ENCODE measurements at places on chromosomes 2 and 18. TPM values are rescaled to one million over a fixed set of nuclear protein-coding genes. Genes with fewer than 3 reads are reported as not detected.

GRCh38 chr2:72979896-72980295 lies 62.6 kb downstream of the EMX1 start:
- peaks cover 14% of the 10 kb centered on the region for H3K4me1 ChIP-seq
- H3K4me3 ChIP-seq: no peak overlapping the region
- no peak for DNase-seq
- no peaks in the 10 kb centered on the region for H3K27me3 ChIP-seq
- H3K27ac ChIP-seq: no peak overlapping the region

DNA sequence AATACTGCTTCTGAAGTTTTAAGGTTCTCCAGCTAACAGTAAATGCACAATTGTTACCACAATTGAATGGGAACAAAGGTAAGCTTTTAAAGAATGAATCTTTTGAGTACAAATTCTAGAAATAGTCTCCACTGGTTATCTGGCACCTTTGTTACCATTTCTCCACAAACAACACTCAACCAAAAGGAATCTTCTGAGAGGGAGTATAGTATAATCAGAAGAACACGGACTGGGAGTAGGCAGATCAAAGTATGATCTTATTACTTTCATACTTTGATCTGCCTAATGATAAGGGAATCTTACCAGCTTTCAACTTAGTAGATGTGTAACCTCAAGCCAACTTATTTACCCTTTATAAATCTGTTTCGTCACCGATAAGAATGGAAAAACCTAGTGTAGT lies 1.4 kb downstream of the CEP76 start:
- peaks cover 35% of the 10 kb centered on the region for H3K4me1 ChIP-seq
- no peaks in the 10 kb centered on the region for H3K36me3 ChIP-seq
- DNase-seq: no peak
- H3K27ac ChIP-seq: no peak overlapping the region
- H3K27me3 ChIP-seq: no peaks in the 10 kb centered on the region
- no peak overlapping the region for H3K4me3 ChIP-seq

AGXT gene
- total RNA-seq: 1.6 TPM

- no peak for DNase-seq
- peaks cover 6% of the 10 kb centered on the region for H3K4me1 ChIP-seq
- no peaks in the 10 kb centered on the region for H3K27me3 ChIP-seq
Observed at GRCh38 chr2:148770047-148770446, 105.0 kb upstream of the KIF5C start.

CCDC121 gene
- total RNA-seq: 2.1 TPM

DNA sequence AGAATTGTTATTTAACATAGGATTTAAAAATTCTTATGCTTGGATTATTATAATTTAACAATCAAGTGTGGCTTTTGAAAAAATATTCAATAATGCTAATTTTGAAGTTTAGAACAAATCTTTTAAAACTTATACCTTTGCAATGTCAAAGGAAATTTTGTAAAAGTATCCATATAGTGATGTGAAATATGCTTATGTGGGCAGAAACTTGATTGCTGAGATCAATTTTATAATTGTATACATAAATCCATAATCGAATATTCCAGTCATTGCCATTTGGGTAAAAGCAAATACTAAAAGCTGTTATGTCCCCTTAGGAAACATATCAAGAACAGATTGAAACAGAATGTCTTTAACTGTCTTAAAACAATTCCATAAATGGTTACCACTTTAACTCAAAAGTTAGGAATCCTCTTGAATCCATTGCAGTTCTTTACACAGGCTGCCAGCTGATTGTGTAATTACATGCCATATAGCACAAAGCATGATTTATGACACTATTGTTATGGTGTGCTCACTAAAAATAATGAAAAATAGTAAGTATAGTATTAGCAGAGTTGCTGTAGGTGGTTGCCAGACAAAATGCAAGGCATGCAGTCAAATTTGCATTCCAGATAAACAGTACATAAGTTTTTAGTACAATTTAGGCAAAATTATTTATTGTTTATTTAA lies 24.2 kb downstream of the PLCL1 start:
- no peaks in the 10 kb centered on the region for H3K27me3 ChIP-seq
- DNase-seq: no peak
- no peak overlapping the region for H3K27ac ChIP-seq
- H3K4me3 ChIP-seq: no peak overlapping the region
- H3K4me1 ChIP-seq: no peaks in the 10 kb centered on the region

IL1A gene
- not detected for total RNA-seq

DNA sequence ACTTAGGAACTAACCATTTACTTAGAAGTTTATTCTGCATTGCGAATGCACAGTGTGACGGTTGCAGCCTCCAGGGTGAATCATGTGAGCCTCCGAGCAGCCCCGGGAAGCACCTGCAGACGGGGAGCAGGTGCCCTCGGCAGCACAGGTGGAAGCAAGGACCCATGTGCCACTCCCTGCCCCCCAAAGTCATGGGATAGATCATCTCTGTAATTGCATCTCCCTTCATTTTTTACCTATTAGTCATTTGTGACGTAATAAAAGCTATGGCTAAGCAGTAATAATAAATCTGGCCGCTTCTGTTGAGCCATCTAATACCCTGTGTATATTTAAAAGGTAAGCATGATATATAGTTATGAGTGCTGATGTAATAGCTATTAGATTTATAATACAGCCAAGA lies 97.2 kb downstream of the PTGR3 start:
- H3K36me3 ChIP-seq: no peaks in the 10 kb centered on the region
- no peaks in the 10 kb centered on the region for H3K27me3 ChIP-seq
- no peaks in the 10 kb centered on the region for H3K4me1 ChIP-seq
- no peak overlapping the region for H3K27ac ChIP-seq

DNA sequence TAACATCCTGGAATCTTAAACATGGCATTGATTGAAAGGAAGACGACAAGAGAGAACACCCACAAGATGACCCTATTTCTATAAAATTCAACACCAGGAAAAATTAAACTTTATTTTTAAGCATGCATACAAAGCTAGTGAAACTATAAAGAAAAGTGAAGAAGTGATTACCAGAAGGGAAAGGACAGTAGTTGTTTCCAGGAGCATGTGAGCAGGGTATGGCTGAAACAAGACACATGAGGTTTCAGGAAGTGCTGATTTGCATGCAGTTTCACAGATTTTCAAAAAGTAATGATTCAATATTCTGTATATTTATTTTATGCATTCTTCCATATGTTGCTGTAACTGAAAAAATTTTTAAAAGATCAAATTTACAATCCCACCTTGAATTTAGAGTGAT lies 24.6 kb upstream of the DAW1 start:
- H3K27ac ChIP-seq: no peak overlapping the region
- H3K4me1 ChIP-seq: no peaks in the 10 kb centered on the region
- no peaks in the 10 kb centered on the region for H3K36me3 ChIP-seq
- no peak overlapping the region for H3K4me3 ChIP-seq

DNA sequence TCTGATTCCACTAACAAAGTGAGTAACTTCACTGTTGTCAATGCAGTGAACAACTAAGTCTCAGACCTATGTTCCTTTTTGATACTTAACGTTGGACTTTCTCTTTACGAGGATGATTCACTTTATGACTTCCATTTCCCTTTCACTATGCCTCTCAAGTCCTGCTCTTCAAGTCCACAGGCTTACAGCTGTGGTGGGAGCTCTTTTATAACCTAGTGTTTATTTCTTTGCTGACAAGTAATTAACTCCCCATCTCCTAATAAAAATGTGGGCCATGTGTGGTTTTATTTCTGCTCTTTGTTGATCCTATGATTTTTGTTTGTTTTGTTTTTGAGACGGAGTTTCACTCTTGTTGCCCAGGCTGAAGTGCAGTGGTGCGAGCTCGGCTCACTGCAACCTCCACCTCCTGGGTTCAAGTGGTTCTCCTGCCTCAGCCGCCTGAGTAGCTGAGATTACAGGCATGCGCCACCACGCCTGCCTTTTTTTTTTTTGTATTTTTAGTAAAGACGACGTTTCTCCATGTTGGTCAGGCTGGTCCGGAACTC lies 142.1 kb downstream of the USP34 start:
- H3K27me3 ChIP-seq: no peaks in the 10 kb centered on the region
- H3K4me1 ChIP-seq: no peaks in the 10 kb centered on the region
- no peaks in the 10 kb centered on the region for H3K36me3 ChIP-seq

GRCh38 chr2:237708065-237708398 lies 80.6 kb downstream of the LRRFIP1 start:
- no peak for DNase-seq
- H3K27me3 ChIP-seq: no peaks in the 10 kb centered on the region
- no peak overlapping the region for H3K27ac ChIP-seq
- peaks cover 5% of the 10 kb centered on the region for H3K4me1 ChIP-seq
- H3K36me3 ChIP-seq: peaks cover 6% of the 10 kb centered on the region
- H3K4me3 ChIP-seq: no peak overlapping the region

GRCh38 chr2:210158236-210158635 lies 13.0 kb downstream of the KANSL1L start:
- H3K4me1 ChIP-seq: peaks cover 16% of the 10 kb centered on the region
- H3K27me3 ChIP-seq: no peaks in the 10 kb centered on the region
- no peak for DNase-seq

GRCh38 chr2:157685572-157685971 lies 56.9 kb upstream of the ACVR1C start:
- H3K4me1 ChIP-seq: no peaks in the 10 kb centered on the region
- no peak for DNase-seq
- no peak overlapping the region for H3K4me3 ChIP-seq
- H3K27me3 ChIP-seq: no peaks in the 10 kb centered on the region

DNA sequence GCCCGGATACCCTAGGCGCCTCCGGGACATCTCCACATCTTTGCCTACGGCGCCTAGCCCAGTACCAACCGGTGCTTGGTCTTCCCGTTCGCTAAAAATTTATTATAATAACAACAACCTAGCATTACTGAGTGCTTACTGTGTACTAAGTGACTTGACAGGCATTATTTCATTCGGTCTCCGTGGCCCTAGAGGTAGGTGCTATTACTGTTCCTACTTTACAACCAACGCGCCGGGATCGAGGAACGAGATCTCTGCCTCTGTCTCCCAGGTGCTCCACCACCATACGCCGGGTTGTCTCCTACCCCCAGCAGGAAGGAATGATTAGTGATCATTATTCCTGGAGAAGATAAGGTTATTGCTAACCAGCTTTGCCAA lies 657 bp upstream of the BIN1 start:
- peaks cover 29% of the 10 kb centered on the region for H3K4me1 ChIP-seq
- no peaks in the 10 kb centered on the region for H3K36me3 ChIP-seq
- no peaks in the 10 kb centered on the region for H3K27me3 ChIP-seq

DNA sequence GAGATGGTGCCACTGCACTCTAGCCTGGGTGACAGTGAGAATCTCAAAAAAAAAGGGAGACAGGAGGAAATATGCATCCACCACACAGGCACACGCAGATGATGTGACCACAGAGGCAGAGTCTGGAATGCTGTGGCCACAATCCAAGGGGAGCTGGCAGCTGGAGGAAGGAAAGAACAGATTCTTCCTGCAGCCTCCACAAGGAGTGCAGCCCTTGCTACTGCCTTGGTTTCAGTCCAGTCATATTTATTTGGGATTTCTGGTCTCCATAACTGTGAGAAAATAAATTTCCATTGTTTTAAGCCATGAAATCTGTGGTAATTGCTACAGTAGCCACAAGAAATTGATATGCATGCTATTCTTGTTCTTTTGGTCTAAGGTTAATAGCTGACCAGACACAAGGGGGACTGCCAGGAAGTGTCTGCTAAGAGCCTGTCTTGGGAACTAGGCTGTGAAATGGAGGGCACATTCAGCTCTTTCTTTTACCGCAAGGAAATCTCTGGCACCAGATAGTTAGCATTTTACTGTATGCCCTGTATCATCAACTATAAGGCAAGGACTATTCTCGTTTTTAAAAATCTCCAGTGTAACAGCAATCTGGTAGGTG lies 133.1 kb upstream of the SEC11C start:
- no peak for DNase-seq
- H3K27me3 ChIP-seq: no peaks in the 10 kb centered on the region
- H3K27ac ChIP-seq: no peak overlapping the region
- no peak overlapping the region for H3K4me3 ChIP-seq
- H3K36me3 ChIP-seq: no peaks in the 10 kb centered on the region

- no peak overlapping the region for H3K27ac ChIP-seq
- no peak for DNase-seq
- peaks cover 9% of the 10 kb centered on the region for H3K36me3 ChIP-seq
- no peak overlapping the region for H3K4me3 ChIP-seq
- H3K27me3 ChIP-seq: no peaks in the 10 kb centered on the region
Observed at GRCh38 chr2:223884399-223884798, 47.0 kb upstream of the AP1S3 start.

- H3K4me1 ChIP-seq: peaks cover 20% of the 10 kb centered on the region
- no peak overlapping the region for H3K4me3 ChIP-seq
- no peaks in the 10 kb centered on the region for H3K36me3 ChIP-seq
- H3K27ac ChIP-seq: no peak overlapping the region
- no peaks in the 10 kb centered on the region for H3K27me3 ChIP-seq
Observed at GRCh38 chr2:161124201-161124600, 36.0 kb upstream of the TANK start.

DNA sequence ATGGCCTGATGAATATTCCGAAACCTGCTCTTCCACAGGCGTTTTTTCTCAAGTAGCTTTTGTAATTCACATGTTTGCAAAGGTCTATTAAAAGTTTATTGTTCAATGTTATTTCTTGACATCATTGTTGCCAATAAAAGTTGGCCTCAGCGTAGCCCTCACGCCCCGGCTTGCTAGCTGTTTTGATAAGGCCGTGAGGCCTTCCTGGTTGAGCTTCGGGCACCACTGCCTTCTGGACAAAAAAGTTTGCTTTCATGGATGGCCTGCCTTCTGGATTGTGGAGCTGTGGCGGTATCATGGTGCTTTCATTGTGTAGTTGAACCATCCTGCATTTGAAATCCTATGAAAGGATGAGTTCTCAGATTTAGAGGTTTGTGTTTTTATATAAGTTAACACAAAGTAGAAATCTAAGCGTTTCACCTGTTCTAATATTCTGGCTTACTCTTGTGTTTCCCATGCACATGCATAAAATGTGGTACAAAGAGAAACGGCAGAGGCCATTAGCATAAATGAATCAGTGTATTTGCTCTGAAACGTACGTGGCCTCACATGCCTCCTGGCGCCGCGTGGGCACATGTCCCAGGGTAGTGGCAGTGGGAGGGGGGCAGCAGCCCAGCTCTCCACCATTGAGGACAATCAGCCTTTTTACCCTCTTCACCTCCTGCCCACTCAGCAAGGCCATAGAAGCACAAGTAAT lies 134.5 kb downstream of the NCK2 start:
- no peaks in the 10 kb centered on the region for H3K36me3 ChIP-seq
- no peak for DNase-seq
- no peak overlapping the region for H3K27ac ChIP-seq

DNA sequence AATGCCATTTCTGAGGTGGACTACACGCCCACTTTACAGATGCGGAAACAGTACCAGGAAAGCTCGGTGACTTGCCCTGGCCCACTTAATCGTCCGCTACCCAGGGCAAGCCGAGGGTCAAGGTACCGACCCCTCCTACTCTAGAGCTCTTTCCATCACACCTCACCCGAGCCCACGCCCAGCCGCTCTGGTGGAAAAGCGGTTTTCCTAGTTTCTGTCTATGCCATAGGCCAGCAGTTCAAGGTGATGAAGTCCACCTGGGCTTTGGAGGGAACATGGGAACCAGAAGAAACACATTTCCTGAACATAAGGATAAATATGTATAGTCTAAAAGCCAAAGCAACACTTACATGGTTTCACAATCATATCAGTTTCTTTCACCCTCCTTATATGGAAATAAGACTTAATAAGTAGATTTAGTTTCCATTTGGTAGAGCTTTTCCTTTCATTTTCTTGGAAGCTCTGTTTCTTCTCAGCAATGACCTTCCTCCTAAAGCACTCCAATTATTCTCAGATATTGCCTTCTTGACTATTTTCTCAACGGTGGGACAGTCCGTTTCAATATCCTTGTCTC lies 567 bp downstream of the VWA3B start:
- no peaks in the 10 kb centered on the region for H3K27me3 ChIP-seq
- H3K4me1 ChIP-seq: peaks cover 29% of the 10 kb centered on the region
- H3K4me3 ChIP-seq: no peak overlapping the region
- DNase-seq: no peak
- H3K27ac ChIP-seq: no peak overlapping the region

Data from body of pancreas (tissue), 4 donors.